ENCODE measurements at places on chromosomes 5 and 9.

DNA sequence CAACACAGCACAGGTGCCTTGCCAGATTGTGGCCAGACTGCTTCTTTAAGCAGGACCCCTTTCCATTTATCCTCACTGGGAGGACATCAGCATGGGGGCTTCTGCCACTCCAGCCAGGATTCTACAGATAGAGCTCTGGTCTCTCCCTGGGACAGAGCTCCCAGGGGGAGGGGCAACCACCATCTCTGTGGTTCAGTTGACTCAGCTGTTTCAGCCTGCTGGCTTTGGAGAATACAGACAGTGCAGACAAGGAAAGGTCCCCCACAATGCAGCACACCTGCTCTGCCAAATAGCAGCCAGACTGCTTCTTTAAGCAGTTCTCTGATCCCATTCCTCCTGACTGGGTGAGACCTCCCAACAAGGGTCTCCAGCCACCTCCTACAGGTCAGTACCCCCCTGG, 132.8 kb downstream of the OR2K2 start:
- no peak for DNase-seq

DNA sequence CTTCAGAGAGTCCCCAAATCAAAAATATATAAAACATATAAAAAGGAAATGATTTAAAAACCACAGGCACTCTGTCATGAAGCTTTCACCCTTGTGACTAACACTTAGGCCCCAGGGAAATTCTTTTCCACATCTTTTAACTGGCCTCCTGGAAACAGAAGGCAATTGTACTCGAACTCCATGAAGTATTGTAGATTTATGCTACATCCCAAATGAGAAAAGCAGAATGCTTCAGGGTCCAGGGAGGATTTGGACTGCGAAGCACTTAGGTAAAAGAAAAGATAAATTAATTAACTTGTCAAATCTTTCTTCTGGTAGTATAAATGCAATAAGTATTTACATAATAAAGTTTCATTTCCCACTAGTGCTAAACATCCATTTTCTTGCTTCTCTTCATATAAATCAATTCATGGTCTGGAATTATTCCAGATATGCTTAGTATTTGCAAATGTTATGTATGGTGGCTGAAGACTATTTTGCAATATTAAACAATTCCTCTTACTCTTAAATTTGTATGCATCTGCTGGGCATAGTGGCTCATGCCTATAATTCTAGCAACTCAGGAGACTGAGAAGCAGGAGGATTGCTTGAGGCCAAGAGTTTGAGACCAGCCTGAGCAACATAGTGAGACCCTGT, 64.9 kb upstream of the ELL2 start:
- DNase-seq = no peak

DNA sequence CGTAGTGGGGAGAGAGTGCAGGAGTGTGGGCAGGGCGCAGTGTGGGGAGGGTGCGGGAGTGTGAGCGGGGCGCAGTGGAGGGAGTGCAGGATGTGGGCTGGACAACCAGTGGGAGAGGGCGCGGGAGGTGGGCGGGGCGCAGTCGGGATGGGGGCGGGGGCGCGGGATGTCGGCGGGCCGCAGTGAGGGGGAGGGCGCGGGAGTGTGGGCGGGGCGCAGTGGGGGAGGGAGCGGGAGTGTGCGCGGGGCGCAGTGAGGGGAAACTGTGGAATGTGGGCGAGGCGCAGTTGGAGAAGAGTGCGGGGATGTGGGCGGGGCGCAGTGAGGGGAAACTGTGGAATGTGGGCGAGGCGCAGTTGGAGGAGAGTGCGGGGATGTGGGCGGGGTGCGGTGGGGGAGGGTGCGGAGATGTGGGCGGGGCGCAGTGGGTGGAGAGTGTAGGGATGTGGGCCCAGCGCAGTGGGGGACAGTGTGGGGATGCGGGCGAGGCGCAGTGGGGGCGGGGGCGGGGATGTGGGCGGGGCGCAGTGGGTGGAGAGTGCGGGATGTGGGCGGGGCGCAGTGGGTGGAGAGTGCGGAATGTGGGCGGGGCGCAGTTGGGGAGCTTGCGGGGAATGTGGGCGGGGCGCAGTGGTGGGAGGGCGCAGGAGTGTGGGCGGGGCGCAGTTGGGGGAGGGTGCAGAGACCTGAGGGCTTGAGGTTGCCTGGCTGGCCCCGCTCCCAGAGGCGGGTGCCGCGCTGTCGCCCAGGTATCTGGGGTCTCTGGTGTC, at the start of gene NXNL2:
Gene NXNL2, plus strand, starts transcription at position 723 of the 770 bp plus-strand sequence. CDS start 257 bp downstream, outside the sequence.
- DNase-seq = no peak

DNA sequence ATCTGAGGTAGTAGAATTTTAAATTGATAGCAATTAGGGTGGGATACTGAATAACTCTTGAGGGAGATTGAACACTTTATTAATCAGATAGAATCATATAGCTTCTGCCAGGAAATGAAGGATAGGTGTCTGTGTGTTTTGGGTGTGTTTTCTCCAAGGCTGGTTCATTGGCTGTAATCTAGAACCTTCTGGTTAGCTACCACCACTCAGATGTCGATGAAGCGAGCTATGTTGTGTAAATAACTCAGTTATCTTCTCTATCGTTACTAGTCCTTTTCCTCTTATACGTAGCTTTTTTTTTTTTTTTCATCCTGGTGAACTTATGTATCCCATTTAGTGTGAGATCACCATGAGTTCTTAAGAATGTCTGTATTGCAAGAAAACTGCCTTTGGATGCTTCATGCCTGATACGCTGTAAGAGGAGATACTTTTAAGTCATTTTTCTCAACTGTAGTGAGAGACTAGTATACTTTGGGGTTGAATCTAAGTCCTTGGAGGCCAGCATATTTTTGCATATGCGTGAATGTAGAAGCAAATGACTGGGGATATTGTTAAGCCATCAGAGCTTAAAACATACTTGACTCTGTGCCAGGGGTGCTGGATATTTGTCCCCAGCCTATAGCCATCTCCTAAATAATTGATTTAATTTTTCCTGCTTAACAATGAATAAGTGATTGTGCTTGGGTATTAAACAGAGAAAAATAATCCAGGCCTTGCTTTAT, 2.1 kb downstream of the TNFAIP8 start:
- no peak for DNase-seq

GRCh38 chr9:71897577-71897976, 13.4 kb downstream of the ABHD17B start:
- no peak for DNase-seq
